Karpas-422 (cell line): ENCODE measurements at places on chromosomes 2 and 18. TPM values are rescaled to one million over a fixed set of nuclear protein-coding genes. Genes with fewer than 3 reads are reported as not detected.
A peak's percentile ranks its signal among the peaks of the same experiment; 100 is the strongest.

- H3K27ac ChIP-seq = no peak overlapping the region
- H3K27me3 ChIP-seq = no peaks in the 10 kb centered on the region
- no peak for DNase-seq
- peaks cover 91% of the 10 kb centered on the region for H3K36me3 ChIP-seq
- H3K4me1 ChIP-seq = peaks cover 10% of the 10 kb centered on the region
Observed at GRCh38 chr2:86068136-86068588, 37.5 kb downstream of the POLR1A start.

- H3K27ac ChIP-seq = no peak overlapping the region
- H3K27me3 ChIP-seq = no peaks in the 10 kb centered on the region
- H3K4me3 ChIP-seq = no peak overlapping the region
- no peaks in the 10 kb centered on the region for H3K36me3 ChIP-seq
Observed at GRCh38 chr2:173280853-173281252, 73.8 kb upstream of the CDCA7 start.

DNA sequence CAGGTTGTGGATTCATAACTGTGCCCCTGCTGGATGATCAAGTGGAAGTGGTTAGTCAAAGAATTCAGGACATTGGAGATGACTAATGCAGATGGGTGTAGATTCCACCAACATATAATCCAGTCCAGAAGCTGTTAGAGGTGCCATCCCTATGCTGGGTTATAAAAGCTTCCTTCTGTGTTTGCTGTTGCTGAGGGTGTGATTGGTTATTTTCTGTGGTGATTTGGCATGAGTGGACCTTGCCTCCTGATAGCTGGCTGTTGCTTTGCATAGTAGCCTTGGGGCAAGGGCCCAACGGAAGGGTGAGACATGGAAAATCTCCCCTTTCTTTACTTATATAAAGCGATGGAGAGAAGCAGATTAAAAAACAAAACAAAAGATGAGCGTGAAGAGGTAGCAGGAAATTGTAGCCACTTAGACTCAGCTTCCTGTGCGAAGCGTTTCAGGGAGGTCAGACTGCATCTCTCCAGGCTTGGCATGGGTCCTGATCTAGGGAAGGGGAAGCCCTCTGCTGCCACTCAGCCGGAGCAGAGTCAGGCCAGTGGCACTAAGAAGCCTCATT lies 190.4 kb downstream of the FMNL2 start:
- no peak for DNase-seq
- H3K27ac ChIP-seq = no peak overlapping the region

DNA sequence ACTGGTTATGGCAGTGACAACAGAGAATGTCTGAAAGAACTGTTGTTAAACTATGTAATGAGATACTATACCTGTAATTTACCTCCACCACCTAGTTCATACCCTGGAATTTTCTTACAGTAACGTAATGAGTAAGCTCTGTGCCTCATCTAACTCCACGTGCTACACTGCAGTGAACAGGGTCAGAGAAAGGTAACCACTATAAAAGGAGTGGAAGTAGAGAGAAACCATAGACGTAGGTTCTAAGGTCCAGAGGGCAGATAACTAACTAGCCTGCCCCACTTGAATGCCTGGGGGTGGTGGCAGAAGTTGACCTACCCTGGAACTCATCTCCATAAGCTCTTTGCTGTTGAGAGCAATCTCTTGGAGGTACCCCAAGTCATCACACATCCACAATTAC lies 32.0 kb upstream of the B4GALT6 start:
- H3K4me1 ChIP-seq = no peaks in the 10 kb centered on the region
- no peak for DNase-seq
- H3K27me3 ChIP-seq = 0 out of 2 replicates have a peak, but pooled peaks cover 3% of the 10 kb centered on the region
- no peak overlapping the region for H3K27ac ChIP-seq
- no peaks in the 10 kb centered on the region for H3K36me3 ChIP-seq
- H3K4me3 ChIP-seq = no peak overlapping the region

- H3K4me3 ChIP-seq = no peak overlapping the region
- no peak for DNase-seq
- H3K27me3 ChIP-seq = no peaks in the 10 kb centered on the region
- peaks cover 17% of the 10 kb centered on the region; the same call in 1 of the 2 replicates for H3K36me3 ChIP-seq
Observed at GRCh38 chr18:693466-694187, 18.8 kb downstream of the ENOSF1 start.

DNA sequence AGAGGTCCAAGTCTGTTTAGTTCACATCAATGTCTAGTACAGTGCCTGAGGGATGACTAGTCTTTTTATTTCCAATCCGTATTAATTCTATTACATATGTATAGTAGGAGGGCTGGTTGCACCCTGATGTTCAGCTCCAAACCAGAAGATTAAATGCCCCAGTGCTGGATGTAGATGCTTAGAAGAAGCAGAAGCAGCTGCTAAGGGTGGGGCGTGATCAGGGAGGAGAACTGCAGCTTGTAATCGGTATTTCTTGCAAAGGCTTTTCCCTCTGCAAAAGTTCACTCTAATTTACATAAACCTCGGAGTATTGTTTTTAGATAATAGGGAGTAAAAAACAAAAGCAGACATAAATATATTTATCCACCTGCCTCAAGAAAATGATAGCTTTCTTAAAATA lies 145.3 kb upstream of the ITGA4 start:
- no peaks in the 10 kb centered on the region for H3K27me3 ChIP-seq
- peak overlapping the region; percentile 99 for H3K27ac ChIP-seq
- DNase-seq = peak; percentile 76
- no peaks in the 10 kb centered on the region for H3K36me3 ChIP-seq
- peaks cover 89% of the 10 kb centered on the region for H3K4me1 ChIP-seq
- peak overlapping the region; percentile 17; the same call in 1 of the 2 replicates for H3K4me3 ChIP-seq

- no peak overlapping the region for H3K27ac ChIP-seq
- no peak overlapping the region for H3K4me3 ChIP-seq
- no peaks in the 10 kb centered on the region for H3K27me3 ChIP-seq
- H3K36me3 ChIP-seq = no peaks in the 10 kb centered on the region
- DNase-seq = no peak
Observed at GRCh38 chr2:156398176-156398575, 38.0 kb upstream of the GPD2 start.

DNA sequence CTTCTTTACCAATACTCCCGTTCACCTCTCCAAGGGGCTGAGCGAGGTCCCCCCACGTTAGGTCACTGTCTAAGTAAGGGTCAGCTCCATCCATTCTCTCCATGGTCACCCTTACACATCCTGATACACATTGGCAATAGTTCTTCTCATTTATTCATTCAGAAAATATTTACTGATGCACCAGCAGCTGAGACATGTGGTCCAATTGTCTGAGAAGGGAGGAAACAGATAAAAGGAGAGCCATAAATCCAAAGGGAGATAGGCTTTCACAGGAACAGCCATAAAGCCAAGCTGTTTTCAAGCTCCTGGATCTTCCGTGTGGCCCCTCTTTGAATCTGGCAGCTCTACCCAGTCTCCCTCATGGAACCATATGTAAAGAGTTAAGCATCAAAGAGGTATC lies 121.2 kb downstream of the TXNL1 start:
- H3K27me3 ChIP-seq = no peaks in the 10 kb centered on the region
- H3K4me3 ChIP-seq = no peak overlapping the region
- H3K36me3 ChIP-seq = no peaks in the 10 kb centered on the region
- H3K4me1 ChIP-seq = no peaks in the 10 kb centered on the region
- no peak for DNase-seq

- H3K36me3 ChIP-seq = no peaks in the 10 kb centered on the region
- no peaks in the 10 kb centered on the region for H3K27me3 ChIP-seq
- DNase-seq = no peak
- no peaks in the 10 kb centered on the region for H3K4me1 ChIP-seq
- no peak overlapping the region for H3K27ac ChIP-seq
Observed at GRCh38 chr18:62637403-62637802, 77.9 kb upstream of the PHLPP1 start.

DNA sequence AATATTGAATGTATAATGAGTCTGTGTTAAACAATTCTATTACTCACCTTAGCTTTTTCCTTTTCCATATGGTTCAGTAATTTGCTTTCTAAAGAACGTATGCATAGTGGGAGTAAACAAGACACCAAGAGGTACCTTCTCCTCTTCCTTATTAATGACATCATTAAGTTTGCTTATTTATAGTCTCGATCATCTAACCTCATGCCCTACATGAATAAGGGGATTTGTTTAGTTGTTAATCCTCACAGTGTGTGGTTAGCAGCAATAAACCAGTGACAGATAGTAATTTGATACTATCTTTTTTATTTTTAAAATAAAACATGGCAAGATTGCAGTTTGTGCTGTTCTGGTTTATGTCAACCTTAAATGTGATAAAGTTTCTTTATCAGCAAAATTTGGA lies 69.7 kb downstream of the COBLL1 start:
- no peak overlapping the region for H3K4me3 ChIP-seq
- no peaks in the 10 kb centered on the region for H3K4me1 ChIP-seq
- H3K36me3 ChIP-seq = no peaks in the 10 kb centered on the region
- H3K27ac ChIP-seq = no peak overlapping the region
- no peaks in the 10 kb centered on the region for H3K27me3 ChIP-seq

- H3K4me3 ChIP-seq = no peak overlapping the region
- no peak overlapping the region for H3K27ac ChIP-seq
- no peak for DNase-seq
- H3K4me1 ChIP-seq = no peaks in the 10 kb centered on the region
Observed at GRCh38 chr2:238801791-238802190, 46.1 kb upstream of the TWIST2 start.

GRCh38 chr18:11944252-11944651 lies 36.1 kb upstream of the MPPE1 start:
- H3K4me1 ChIP-seq = no peaks in the 10 kb centered on the region
- no peaks in the 10 kb centered on the region for H3K36me3 ChIP-seq
- H3K27ac ChIP-seq = no peak overlapping the region
- no peak for DNase-seq
- no peaks in the 10 kb centered on the region for H3K27me3 ChIP-seq

- H3K27me3 ChIP-seq = no peaks in the 10 kb centered on the region
- H3K36me3 ChIP-seq = no peaks in the 10 kb centered on the region
- H3K27ac ChIP-seq = no peak overlapping the region
- H3K4me3 ChIP-seq = no peak overlapping the region
- no peak for DNase-seq
Observed at GRCh38 chr2:216932113-216932862, 72.4 kb upstream of the TNP1 start.

DNA sequence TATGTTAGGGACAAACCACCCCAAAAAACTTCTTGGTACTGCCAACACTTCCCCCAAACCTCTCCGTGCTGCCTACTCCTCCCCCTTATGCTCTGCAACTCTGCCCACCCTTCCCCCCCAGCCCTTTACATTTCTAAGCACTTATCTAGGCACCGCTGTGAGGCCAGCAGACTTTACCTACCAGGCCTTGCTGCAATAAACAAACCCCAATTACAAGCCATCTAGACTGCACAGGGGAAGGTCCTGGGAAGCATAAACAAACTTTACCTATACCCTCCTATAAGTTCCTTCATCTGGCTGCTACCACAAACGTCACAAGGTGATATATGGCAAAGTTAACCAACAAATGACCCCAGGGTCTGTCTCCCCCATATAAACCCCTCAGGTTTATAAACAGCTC lies 259.4 kb upstream of the GULP1 start:
- no peaks in the 10 kb centered on the region for H3K4me1 ChIP-seq
- H3K27me3 ChIP-seq = no peaks in the 10 kb centered on the region

- H3K27ac ChIP-seq = no peak overlapping the region
- no peaks in the 10 kb centered on the region for H3K36me3 ChIP-seq
- H3K27me3 ChIP-seq = no peaks in the 10 kb centered on the region
- no peak overlapping the region for H3K4me3 ChIP-seq
Observed at GRCh38 chr2:240925191-240925567, 19.0 kb downstream of the CROCC2 start.

DNA sequence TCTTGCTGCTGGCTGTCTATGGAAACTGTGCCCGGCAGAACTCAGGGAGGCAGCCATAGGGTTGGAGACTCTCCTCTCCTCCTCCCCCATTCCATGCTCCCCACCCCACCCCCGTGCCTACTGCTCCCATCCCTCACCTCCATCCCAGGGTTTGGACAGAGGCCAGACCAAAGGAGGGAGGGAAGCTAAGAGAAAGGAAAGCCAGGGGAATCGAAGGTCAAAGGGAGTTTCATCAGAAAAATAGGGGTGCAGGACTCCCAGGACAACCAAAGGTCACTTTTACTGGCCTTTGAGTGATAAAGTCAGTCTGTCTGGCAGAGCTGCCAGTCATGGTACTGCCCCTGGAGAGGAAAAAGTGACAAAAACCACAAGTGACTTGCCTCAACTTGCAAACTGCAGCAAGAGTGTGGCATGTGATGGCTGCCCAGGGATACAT lies 187.3 kb upstream of the CTAGE1 start:
- no peaks in the 10 kb centered on the region for H3K36me3 ChIP-seq
- H3K27ac ChIP-seq = no peak overlapping the region
- no peak overlapping the region for H3K4me3 ChIP-seq
- H3K4me1 ChIP-seq = no peaks in the 10 kb centered on the region

DNA sequence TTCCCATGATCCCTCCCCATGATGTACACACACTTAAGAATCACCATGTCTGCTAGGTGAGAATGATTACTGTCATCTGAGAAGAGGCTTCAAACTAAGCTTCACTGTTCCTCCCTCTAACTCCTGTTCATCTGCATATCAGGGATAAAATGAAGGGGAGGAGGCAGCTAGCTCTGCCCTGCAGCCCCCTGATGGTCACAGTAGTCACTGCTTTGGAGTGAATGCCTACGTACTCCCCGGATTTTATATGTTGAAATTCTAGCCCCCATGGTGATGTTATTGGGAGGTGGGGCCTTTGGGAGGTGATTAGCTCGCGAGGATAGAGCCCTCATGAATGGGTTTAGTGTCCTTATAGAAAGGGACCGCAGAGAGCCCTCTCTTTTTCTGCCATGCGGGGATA lies 156.4 kb downstream of the NCKAP5 start:
- DNase-seq = no peak
- H3K4me1 ChIP-seq = no peaks in the 10 kb centered on the region
- H3K4me3 ChIP-seq = no peak overlapping the region
- no peaks in the 10 kb centered on the region for H3K36me3 ChIP-seq
- no peaks in the 10 kb centered on the region for H3K27me3 ChIP-seq

GRCh38 chr18:39966275-39966674 lies 1988.8 kb upstream of the PIK3C3 start:
- H3K27me3 ChIP-seq = no peaks in the 10 kb centered on the region
- no peaks in the 10 kb centered on the region for H3K36me3 ChIP-seq
- DNase-seq = no peak
- H3K27ac ChIP-seq = no peak overlapping the region
- no peaks in the 10 kb centered on the region for H3K4me1 ChIP-seq

GRCh38 chr18:32455361-32455760 lies 15.3 kb downstream of the GAREM1 start:
- DNase-seq = no peak
- H3K27me3 ChIP-seq = no peaks in the 10 kb centered on the region
- no peak overlapping the region for H3K4me3 ChIP-seq
- H3K27ac ChIP-seq = no peak overlapping the region

HNMT gene
- total RNA-seq = not detected in 2 replicates

RFX8 gene
- total RNA-seq = not detected in 2 replicates

NPHP1 gene
- total RNA-seq = 1.5 and 3.2 TPM in 2 replicates

CACNB4 gene
- 0.11 and 0.22 TPM in 2 replicates for total RNA-seq

PLCD4 gene
- 0.43 TPM in 1 of 2 replicates, not detected in the other for total RNA-seq

PIEZO2 gene
- not detected in 2 replicates for total RNA-seq

NOL4 gene
- 6.5 and 18.5 TPM in 2 replicates for total RNA-seq

VWC2L gene
- total RNA-seq = not detected in 2 replicates

IL1R1 gene
- total RNA-seq = not detected in 2 replicates

GRB14 gene
- not detected in 2 replicates for total RNA-seq

MYO3B gene
- 4.4 and 5.0 TPM in 2 replicates for total RNA-seq

SPATA3 gene
- total RNA-seq = not detected in 2 replicates
